ENCODE measurements at places on chromosomes 12 and 14.

DNA sequence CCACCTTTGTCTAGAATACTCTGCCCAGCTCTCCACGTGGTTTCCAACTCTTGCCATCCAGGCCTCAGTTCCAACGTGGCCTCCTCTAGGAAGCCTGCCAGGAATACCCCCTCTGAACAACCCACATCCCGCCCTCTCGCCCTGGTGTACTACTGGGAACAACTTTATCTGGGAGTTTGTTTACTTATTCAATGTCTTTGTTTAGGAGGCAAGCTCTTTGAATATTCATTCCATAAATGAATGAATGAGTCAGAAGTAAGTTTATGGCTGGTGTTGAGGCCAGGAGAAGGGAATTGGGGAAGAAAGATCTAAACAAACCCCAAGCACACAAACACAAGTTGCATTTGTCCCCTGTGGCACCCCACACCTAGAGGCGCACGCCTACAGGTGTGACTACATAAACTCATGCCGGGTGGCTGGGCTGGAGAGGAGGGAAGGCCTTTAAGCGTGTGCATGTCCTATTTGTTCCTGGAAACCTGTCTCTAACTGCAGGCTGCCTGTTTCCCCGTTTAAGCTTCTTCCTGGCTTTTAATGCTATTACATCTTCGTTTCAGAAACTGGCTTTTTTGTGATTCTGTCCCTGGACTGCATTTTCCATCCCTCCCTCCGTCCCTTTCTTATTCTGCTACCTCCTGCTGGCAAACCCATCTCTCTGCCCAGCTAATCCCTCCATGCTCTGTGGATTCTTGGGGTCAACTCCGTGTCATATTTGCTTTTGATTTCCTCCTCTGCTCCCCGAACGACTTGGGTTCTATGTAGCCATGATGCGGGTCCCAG is 57.9 kb downstream of the FZD10 start:
- DNase-seq, result no peak

DNA sequence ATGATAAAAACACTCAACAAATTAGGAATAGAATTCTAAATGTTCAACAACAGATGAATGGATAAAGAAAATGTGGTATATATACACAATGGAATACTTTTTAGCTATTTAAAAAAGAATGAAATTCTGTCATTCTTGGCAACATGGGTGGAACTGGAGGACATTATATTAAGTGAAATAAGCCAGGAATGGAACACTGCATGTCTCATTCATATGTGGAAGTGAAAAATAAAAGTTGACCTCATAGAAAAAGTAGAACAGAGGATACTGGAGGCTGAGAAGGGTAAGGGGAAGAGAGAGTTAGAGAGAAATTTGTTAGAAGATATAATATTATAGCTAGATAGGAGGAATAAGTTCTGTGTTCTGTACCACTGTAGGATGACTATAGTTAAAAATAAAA is 35.8 kb upstream of the ZFP36L1 start:
- DNase-seq, result no peak

DNA sequence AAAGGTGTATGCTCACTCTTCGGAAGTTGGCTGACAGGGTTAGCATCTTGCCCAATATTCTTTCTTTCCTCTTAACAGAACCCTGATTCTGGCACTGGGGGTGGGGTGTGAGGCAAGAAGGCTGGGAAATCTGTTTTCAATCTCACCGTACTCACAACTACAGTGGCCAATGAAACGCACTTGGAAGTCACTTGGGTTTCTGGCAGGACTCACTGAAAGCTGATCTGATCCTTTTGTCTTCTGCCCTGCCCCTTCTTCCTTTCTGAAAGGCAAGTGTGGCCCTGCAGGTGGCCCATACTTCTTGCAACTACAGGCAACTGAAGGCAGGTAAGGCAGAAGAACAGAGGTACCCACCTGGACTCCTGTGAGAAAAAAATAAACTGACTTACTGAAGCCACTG is 106.9 kb downstream of the STXBP6 start:
- no peak for DNase-seq

- no peak for DNase-seq
These were observed 1.5 kb downstream of the TMEM132C start for GRCh38 chr12:128268379-128268995.

GRCh38 chr12:10197879-10198278 is 14.8 kb upstream of the GABARAPL1 start:
- no peak for DNase-seq

GRCh38 chr12:85923767-85924331 is 49.8 kb downstream of the NTS start:
- DNase-seq, result no peak

DNA sequence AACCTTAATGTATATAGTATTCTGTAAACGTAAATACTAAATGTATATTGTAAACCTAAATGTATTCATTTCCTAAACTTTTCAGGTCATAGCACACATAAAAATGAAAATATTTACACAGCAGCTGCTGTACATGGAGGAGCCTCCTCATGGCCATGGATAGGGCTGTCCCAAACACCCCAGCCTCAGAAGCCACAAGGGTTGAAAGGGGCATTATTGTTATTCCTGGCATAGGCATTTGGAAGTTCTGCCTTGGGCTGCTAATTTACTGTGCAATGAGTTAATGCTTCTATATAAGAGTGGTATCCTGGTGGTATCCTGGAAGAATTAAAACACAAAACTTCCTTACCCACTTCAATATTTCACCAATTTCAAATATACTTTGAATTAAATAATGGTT is 159.4 kb downstream of the SLC5A8 start:
- no peak for DNase-seq

- DNase-seq, result no peak
These were observed 20.0 kb downstream of the SIVA1 start for GRCh38 chr14:104772707-104773504.

DNA sequence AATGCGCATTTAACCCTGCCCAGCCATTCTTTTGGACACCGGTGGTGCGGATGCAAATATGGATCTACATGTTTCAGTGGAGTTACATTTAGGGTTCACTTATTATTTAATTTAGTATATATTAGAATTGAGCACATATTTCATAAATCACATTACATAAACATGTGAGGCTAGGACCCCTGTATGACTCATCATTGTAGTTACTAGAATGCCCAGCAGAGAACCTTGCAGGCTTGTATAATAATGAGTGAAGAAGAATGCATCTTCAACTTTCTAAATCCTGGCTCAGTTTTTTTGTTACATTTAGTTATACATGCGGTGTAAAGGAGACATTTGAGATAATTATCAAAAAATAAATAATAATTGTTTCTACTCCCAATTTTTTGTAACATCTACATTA is 369.0 kb downstream of the ATP23 start:
- DNase-seq, result no peak

DNA sequence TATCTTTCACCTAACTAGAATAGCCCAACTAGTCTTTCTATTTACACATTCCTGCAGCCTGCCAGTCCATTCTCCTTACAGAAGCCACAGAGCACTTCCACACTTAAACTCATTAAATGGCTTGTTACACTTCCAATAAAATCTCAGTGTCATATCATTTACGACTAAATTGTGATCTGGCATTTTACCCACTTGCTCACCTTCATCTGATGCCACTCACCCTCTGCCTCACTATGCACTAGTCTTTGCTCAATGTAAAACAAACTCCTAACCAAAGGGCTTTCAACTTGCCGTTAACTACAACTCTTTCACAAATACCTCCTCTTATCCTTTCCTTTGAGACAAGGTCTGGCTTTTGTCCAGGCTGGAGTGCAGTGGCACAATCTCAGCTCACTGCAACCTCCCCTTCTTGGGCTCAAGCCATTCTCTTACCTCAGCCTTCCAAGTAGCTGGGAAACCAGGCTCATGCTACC is 24.1 kb downstream of the YAF2 start:
- no peak for DNase-seq

DNA sequence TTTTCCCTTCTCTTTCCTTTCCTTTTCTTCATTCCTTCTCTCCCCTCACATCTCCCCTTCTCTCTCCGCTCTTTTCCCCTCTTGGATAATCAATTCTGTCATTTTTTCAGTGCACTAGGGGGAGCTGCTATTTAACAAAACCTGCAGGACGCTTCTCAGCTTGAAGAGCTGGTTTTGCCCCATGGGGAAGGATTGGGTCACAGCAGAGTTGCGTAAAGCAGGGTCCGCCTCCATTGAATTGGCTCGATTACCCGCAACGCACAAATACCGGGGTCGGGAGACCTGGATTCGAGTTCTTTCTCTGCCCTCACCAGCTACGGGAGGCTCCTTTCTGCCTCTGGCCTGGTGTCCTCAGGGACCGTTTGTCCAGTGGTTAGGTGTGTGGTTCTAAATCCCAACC is 42.1 kb upstream of the CHGA start:
- DNase-seq, result no peak

DNA sequence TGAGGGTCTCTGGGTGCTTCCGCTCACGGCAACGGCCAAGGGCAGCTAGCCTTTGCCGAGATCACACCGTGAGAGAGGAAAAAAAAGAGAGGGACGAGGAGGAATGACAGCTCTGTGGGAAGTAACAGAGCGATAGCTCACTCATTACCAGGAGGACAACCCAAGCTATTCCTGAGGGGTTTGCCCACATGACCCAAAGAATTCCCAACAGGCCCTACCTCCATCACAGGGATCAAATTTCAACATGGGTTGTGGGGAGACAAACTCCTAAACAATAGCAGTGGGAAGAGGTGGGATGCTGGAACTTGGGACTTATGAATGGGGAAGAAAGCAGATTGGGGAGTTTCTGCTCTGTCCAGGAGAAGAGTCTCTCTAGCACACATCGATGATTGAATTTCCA is 180.6 kb downstream of the LRRK2 start:
- no peak for DNase-seq

GRCh38 chr12:47828976-47829482 is 9.3 kb upstream of the HDAC7 start:
- no peak for DNase-seq

DNA sequence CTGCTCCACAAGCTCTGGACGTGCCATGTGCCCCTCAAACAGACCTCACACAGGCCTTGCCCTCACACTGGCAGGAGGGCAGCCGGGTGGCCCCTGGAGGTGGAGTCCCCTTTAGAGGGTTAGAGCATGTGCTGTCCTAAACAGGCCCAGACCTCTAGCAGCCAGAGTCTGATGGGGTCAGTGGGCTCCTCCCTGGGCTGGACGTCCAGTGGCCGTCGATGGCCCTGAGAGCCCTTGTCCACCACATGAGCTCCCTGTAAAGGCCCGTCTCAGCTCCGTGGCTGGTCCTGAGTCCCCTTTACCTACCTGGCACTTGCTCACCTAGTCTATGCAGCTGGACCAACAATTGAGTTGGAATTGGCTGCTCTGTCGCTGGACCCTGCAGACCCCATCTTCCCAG is 3.8 kb downstream of the TMEM179 start:
- DNase-seq, result no peak

GRCh38 chr12:16325426-16325825 is 22.0 kb upstream of the MGST1 start:
- no peak for DNase-seq

DNA sequence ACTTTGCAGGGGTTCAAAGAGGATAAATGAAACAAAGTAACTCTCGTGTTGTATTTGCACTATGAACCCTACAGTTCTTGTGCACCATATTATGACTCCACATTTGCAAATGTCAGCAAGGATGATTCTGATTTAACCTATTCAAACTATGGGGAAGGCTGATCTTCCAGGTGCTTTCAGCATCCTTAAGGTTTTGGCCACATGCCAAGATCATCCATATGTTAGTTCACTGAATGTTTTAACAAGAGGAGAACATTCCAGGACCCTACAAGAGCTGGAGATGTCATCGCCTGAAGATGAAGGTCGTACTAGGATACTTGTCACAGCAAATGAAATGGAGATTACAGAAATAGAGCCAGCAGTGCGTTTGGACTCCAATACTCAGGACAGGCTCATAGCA is 114.2 kb downstream of the DHRS2 start:
- DNase-seq, result no peak

DNA sequence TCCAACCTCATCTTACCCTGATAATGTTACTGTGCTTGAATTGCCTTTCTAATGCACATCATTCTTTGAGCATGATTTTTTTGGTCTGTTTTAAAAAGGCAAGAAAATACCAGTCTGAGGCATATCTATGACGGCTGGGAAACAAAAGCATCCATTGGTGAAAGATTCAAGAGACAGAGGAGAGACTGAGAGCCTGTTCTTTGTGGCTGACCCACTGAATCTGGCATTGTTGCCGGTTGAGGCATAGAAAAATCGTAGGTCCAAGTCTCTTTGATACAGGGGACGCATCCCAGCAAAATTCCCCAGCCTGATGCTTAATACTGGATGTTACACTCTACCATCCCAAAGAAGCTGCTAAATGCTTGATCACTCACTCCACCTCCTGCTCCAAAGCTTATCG is 2.9 kb upstream of the KLHL42 start:
- no peak for DNase-seq

DNA sequence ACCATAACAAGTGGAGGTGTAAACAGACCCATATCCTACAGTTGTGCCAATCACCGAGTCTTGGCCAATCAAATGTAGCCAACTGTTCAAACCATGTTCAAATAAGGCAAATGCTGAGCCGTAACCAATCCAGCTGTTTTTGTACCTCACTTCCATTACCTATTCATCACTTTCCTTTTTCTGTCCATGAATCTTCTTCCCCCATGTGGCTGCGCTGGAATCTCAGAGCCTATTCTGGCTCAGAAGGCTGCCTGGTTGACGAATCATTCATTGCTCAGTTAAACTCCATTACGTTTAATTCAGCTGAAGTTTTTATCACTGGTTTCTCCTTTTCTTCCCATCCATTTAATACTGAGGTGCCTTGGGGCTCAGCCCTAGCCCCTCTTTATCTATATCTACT is 71.1 kb downstream of the TBC1D30 start:
- no peak for DNase-seq

DNA sequence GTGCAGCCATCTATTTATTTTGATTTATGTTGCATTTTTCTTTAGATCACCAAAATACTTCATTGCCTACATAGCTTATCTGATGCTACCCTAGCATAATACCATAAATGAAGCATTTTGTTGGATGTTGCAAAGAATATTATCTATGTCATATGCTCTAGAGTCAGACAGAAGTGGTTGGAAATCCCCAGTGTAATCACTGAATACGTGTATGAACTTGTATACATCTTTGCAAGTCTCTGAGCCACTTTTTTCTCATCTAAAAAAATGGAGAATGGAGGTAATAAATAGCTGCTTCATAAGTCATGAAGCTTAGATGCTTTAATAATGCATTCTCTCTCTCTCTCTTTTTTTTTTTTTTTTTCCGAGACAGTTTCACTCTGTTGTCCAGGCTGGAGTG is 18.5 kb downstream of the EVL start:
- DNase-seq, result no peak

DNA sequence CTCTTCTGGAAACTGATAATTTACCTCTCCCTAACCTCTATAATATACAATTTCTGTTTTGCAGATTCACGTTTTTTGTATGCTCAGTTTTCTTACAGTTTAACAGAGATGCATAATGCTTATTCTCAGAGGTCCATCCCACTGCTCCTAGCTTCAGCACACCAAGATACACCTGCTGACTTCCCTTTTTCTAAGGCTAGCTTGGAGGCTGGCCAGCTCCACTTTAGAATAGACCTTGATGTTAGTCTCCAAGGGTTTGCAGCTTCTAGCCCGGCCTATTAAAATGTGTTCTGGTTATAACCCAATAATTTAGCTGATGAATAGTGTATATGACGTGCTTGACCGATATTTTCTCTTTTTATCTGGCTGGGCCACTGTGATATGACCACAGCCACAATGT is 261.2 kb downstream of the EGLN3 start:
- no peak for DNase-seq

Data from stimulated activated CD4-positive, alpha-beta T cell treated with anti-CD3 and anti-CD28 coated beads, TNF-alpha, amount 100 ng/mL, for 1 hour (primary cell).